ENCODE measurements at places on chromosomes 5 and 9.

DNA sequence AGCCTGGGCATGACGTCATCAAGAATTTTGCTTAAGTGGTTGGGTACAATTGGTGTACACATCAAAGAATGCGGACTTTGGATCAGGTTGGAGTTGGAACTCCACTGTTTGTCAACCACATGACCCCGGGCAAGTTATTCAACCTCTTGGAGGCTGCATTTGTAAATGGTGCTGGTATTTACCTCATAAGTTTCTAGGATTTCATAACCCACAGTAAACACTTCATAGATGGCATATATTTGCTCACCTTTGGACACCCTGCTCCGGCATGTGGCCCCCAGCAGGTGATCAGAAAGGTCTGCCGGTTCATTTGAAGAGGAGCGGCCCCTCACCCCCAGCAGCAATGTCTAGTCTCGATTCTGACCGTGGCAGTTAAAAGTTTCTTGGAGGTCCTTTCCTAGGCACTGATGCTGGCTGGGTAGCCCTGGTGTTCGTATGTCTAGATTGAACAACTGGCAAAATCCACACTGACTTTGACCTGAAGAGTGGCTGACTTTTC, 60.6 kb downstream of the IL6ST start:
- no peak for DNase-seq

- DNase-seq = no peak
Measured at GRCh38 chr9:42388146-42388690, 204.8 kb downstream of the SPATA31A6 start.

GRCh38 chr5:100900142-100900795, 2.8 kb downstream of the ST8SIA4 start:
- DNase-seq = peak; percentile 40

GRCh38 chr5:41433552-41434181, 76.7 kb downstream of the PLCXD3 start:
- DNase-seq = no peak

- DNase-seq = no peak
Measured at GRCh38 chr5:35127006-35127405, 79.3 kb upstream of the AGXT2 start.

DNA sequence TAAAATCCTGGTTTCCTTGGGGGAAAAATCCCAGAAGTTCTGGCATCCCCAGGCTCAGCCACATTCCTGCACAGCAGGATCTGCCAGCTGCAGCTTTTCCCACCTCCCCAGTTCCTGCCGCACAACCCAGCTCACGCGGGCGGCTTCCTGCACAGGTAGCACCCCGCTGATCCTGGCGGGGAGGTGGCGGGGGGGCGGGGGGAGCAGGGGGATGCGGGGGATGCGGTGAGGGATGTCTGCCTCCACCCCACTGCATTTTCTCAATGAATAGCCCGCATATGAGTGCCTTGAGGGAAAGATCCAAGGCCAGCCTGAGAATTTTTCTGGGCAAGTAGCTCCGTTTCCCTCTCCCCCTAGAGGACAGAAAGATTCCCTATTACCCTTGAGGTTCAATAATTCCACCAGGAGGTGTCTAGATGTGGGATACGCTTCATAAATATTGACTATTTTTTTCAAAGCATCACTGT, 21.1 kb downstream of the GFPT2 start:
- DNase-seq = no peak

DNA sequence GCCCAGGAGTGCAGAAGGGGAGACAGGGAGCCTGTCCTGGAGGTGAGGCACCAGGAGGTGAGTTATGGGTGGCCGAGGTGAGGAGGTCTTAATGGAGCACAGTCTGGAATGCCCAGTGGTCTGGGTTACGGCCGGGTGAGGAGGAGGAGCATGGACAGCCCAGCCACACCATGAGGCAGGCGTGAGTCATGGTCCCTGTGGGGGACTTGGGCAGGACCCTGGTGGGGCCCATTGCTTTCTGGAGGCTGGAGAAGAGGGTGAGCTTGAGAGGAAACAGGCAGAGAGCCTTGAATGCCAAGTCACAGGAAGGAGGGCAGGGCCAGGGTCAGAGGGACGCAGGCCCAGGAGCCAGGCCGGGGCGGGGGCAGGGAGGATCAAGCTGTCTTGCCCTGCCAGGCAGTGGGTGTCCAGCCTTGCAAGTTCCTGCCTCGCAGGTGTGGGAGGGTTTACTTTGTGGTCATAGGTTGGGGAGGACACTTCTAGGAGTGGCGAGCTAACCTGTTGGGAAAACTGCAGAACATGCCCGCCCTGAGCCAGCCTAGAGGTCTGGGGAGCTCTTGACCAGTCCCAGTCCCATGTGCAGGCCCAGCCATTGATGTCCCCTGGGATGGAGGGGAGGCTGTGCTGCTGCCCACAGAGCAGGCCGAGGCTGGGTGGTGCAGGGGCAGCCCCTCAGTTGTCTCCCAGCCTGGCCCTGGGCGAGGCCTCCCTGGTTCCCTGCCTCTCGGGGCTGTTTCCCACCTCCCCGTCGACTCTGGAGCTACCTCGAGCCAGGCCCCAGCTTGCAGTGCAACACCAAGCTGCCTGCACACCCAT, 2.8 kb downstream of the CACNA1B start:
- DNase-seq = no peak

DNA sequence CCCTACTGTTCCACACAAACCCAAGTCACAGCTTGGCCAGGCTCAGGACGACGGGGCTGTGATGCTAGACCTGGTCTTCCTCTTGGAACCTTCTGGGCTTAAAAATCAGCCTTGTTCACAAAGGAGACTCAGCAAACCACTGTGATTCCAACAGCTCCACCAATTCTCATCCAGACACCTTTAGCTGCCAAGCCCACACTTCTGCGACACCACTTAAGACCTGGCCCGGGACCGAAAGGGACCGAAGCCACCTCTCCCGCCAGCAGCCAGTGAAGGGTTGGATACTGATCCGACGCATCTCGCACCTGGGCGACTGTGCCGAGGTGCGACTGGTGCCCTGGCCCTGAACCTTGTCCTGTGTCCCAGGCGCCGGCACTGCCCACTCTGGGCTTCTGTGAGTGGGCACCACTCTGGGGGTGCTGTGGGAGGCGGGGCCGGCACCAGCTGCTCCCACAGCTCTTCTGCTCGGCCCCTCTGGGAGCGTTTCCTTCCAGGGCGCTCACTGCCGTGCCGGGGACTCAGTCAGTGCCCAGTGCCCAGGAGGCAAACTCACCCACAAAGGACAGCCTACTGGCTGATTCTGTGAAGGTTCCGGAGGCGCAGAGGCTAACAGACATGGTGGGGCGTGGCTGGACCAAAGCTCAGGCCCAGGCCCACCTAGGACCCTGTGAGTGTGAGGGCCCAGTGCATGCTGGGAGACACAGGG, 50.9 kb downstream of the EXD3 start:
- no peak for DNase-seq

- DNase-seq = no peak
Measured at GRCh38 chr9:120555839-120556238, 24.1 kb downstream of the CDK5RAP2 start.

DNA sequence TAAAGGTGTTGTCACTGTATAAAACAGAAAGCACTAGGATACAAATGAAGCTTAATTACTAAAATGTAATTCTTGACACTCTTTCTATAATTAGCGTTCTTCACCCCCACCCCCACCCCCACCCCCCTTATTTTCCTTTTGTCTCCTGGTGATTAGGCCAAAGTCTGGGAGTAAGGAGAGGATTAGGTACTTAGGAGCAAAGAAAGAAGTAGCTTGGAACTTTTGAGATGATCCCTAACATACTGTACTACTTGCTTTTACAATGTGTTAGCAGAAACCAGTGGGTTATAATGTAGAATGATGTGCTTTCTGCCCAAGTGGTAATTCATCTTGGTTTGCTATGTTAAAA, 43.8 kb downstream of the NDFIP1 start:
- no peak for DNase-seq

- no peak for DNase-seq
Measured at GRCh38 chr9:104961701-104962359, 33.9 kb upstream of the ABCA1 start.

DNA sequence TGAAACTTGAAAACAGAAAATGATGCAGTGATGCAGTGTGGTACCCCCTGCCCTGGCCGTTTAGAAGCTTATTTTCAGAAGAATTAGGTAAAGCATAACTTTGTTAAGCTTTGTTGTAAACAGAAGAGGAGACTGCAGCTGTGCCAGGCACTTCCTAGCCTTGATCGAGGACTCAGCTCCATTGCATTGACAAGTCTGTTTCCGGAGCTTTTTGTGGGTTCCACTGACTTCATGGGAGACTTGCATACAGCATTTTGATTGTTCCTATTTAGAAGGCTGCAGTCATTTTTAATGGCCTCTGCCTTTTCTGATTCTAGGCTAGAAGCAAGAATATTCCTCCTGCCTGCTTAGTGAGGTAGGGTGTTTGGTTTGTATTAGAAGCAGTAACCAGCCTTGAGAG, 12.3 kb downstream of the MVB12B start:
- no peak for DNase-seq

- DNase-seq = no peak
Measured at GRCh38 chr5:2867373-2867933, 116.0 kb upstream of the IRX2 start.
